ENCODE measurements at places on chromosomes 16 and 17.

DNA sequence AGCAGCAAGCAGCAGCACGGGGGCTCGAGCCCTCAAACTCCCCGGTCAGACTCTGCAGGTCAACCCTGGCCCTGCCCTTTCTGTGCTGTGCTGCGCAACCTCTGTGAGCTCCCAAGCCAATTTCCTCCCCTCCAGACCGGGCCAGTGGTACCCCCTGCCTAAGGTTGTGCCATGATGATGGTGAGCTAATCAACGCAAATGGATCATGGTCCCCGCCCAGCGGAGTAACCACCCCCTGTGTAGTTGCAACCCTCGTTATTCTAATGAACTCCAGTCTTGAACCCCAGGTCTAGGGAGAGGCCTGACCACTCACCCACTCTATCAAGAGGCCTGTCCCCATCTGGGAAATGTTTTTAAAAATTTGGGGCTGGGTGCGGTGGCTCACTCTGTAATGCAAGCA is 201.8 kb upstream of the FOXF1 start:
- no peak for DNase-seq

GRCh38 chr17:38697061-38697820 is 7.8 kb upstream of the MLLT6 start:
- peak; percentile 72 for DNase-seq

DNA sequence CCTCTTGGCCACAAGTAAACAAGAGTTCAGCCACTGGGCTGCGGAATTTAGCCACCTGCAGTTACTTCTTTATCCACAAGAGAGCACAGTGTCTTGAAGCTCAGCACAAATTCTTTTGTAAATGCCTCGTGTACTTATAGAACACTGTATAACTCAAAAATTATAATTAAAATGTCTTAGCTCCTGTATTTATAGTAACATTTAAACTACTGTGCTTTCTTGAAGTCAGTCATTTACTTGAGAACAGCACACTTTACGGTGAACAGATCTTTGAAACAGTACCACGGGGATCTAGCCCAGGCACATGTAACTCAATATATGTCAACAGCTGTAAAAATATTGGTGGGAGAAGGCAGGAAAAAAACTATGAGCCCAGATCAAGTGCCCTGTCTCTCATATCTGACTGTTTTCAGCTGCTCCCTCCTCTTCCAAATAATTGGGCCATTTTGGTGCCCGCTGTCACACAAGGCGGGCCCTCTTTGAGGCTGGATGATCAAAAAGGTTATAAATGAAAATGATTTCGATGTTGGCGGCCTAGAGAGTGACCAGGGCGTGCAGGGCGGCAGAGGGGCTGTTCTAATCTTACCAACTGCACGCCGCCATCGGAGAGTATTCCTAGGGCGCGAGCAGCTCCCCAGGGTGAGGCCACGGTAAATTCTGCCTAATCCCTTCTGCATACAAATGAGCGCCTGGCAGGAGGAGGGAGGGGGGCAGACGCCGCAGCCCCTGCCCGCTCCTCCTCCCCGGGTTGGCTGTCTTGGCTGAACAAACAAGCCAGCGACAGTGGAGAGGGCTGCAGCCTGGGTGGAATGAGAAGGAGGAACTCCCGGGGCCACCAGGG is 183.2 kb downstream of the C16orf78 start:
- peak; percentile 6 for DNase-seq

- no peak for DNase-seq
Measured at GRCh38 chr16:67951485-67951884, 7.6 kb upstream of the LCAT start.

GRCh38 chr17:42116705-42117396 is 4.3 kb downstream of the KAT2A start:
- DNase-seq: peak; percentile 87

DNA sequence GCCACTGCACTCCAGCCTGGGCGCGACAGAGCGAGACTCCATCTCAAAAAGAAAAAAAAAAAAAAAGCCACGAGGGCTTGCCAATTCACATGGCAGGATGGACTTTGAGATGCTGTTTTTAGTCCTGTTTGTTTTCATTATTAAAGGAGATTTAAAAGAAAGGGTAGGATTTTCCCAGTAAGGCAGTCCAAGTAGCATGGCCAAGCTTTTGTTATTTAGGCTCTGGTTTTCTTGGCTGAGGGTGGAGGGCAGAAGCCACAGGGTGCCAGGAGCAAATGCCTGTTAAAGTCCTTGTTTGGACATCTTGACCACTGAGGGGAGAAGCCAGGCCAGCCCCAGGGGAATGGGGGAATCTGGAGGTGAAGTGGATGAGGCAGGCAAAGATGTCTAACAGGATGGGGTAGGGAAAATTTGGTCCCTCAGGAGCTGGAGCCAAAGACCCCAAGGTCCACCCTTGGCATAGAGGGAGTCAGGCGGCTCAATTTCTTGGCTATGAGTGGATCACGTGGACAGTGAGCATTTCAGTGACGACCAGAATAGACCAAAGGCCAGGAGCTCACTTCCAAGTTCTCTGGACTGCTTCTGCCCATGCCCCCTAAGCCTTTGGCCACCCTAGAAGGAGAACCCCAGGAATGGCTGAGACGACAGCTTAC is 20.8 kb upstream of the PLLP start:
- no peak for DNase-seq

DNA sequence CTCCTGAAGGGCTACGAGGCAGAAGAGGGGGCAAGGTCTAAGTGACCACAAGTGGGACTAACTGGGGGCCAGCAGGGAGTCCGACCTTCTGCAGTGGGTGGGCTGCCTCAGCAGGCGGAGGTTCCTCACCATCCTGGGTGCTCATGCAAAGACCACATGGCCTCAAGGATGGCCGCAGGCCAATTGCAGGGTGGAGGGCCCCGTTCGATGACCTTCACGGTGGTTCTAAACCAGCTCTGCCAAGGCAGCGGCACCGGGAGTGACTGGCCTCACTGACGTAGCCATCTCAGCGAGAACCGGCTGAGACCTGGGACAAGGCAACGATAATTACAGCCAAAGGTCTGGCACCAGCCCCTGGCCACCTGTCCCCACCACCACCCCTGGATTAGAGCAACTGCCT is 5.7 kb downstream of the SMIM5 start:
- DNase-seq: no peak

- peak; percentile 52 for DNase-seq
Measured at GRCh38 chr17:43645765-43646481, 15.8 kb downstream of the MEOX1 start.

- no peak for DNase-seq
Measured at GRCh38 chr16:22162656-22163009, 327 bp downstream of the SDR42E2 start.

DNA sequence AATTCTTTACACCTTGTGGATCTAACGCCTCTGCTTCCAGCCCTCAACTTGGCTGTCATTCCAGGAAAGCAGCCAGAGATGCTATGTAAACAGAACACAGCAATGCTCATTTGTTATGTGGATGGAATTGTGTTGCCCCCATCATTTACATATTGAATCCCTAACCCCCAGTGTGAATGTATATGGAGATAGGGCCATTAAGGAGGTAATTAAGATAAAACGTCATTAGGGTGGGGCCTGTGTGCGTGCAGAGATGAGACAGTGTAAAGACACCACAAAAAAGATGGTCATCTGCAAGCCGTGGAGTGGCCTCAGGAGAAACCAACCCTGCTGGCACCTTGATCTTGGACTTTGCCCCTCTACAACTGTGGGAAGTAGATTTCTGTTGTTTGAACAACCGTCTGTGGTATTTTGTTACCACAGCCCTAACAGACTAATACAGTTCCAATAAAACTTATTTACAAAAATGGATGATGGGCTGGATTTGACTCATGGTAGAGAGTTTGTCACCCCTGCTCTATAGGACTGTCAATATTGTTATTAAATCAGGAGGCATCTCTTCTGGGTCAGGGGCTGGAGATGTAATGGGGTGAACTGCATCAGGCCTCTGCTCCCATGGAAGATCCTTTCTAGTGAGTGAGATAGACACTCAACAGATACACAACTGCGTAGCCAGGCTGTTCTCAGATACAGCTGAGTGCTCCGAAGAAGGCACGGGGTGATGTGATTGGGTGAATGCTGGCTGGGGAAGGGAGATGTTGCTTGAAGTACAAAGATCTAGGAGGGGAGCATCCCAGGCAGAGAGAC is 339.0 kb downstream of the SNX29 start:
- peak; percentile 90 for DNase-seq

GRCh38 chr16:49586466-49587450 is 213.2 kb downstream of the C16orf78 start:
- no peak for DNase-seq

- no peak for DNase-seq
Measured at GRCh38 chr16:14117051-14117450, 45.9 kb downstream of the MRTFB start.

DNA sequence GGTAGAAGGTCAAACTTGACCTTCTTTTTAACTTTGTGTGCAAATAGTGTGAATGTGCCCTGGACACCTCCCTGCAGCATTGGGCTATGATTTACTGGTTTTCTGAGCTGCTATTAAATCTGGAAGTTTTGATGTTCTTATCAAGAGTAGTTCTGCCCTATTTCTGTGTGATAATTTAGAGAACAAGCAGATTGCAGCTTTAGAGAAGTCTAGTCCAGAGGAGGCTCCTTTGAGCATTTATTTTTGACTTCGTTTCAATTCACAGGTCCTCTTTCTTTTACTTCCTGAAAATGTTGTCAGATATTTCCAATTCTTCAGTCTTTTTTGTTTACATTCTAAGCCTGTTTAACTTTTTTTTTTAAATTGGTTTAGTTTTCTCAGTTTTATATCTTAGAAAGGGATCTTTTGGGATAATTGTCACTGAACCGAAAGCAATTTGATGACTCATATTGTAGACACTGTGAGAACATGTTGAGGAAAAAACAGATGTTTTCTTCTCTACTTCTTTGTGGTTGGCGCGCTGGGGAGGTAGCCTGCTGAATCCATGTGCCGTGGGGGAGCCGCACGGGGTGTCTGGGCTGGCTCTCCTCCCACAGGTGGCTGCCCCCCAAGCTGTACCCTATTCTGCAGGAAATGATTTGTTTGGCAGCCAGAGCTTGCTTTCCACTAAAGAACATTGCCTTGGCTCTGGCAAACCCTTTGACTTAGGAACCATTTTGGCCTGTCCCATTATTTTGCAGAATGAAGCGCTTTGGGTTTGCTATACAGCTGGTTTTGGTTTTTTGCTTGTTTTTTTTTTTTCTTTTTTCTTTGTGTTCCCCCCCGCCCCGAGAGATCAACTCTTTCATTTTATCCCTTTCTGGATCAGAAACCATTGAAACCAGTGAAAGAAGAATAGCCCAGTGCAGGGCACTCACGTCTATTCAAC is 53.4 kb downstream of the MFSD11 start:
- DNase-seq: peak; percentile 70

DNA sequence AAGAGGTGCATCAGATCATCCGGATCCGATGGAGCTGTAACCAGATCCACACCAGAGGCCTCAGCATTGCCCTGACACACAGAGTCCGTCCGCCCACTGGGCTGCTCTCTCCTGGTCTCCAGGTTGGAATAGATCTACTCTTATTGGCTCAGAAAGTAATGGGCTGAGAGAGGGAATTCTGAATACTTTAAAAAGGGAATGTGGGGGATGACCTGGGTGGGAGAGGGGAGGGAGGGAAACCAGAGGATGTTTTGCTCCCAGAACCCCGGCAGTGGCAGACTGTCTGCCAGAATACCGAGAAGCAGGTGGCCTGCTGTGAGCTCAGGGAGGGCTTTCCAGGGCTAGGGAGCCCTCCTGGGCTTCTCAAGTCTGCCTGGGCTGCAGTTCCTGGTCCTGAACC is 126.5 kb downstream of the ENGASE start:
- DNase-seq: no peak

DNA sequence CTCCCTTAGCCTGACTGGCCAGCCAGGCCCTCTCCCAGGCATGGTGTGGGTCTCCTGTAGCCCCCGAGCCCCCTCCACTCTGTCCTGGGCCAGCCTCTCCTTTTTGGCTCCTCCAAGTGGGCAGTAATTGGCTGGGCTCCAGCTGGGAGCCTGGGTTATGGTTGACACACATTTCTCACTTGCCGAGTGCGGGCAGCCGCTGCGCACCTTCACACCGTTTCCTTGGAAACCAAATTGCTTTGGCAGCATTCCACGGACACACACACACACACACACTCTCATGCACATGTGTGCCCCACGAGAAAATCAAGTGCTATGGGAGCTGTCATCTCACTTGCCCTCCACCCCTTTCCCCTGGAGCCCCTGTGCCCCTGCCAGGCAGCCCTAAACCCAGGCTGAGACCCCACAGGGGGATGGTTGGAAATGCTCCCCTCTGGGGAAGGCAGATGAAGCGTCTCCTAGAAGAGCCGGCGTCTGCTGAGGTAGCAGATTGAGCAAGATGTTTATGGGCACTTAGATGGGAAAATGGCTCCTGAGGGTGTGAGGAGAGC is 402.7 kb upstream of the TNRC6C start:
- peak; percentile 47 for DNase-seq

- no peak for DNase-seq
Measured at GRCh38 chr16:17829811-17830210, 359.1 kb upstream of the XYLT1 start.

GRCh38 chr16:70750893-70751467 is 50.0 kb downstream of the VAC14 start:
- no peak for DNase-seq

DNA sequence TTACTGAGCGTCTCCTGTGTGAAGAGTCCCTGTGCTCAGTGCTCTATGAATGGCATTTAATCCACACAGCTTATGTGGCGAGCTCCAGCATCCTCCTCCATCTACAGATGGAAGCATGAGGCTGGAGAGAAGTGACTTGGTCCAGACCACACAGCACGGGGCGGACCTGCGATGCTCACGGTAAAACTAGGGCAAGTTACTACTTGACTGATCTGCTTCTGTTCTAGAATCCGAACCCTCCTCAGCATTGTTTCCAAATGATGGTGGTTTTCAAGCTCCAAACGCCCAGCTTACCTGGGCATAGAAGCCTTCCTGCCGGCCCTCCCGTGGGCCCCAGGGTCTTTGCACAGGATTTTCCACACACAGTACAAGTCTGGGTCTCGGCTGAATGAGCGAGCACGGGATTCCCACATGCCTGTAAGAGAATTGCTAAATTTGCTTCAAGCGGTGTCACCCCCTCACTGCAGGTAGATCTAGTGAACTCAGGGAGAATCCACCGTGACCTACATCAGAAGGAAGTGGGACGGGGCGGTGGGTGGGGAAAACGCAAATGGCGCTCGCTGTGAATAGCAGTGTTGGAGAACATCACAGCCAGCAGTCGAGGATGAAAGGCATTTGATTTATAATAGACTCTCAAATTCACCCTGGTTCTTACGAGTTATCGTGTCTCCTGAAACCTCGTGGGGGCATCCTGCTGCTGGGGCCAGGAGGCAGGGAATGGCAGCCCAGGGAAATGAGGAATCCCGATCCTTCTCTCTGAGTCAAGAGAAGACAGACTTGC is 101.1 kb downstream of the CMIP start:
- no peak for DNase-seq

DNA sequence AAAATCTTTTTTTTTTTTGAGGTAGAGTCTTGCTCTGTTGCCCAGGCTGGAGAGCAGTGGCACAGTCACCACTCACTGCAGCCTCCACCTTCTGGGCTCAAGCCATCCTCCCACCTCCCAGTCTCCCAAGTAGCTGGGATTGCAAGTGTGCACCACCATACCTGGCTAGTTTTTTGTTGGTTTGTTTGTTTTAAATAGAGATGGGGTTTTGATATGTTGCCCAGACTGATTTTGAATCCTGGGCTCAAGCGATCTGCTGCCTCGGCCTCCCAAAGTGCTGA is 2.0 kb downstream of the LRRC37B start:
- no peak for DNase-seq
